ENCODE measurements at places on chromosomes 3 and 15. TPM values are rescaled to one million over a fixed set of nuclear protein-coding genes. Genes with fewer than 3 reads are reported as not detected.

Gene POLR2M
- 31.8 TPM for total RNA-seq

Gene RAB6B
- 0.65 TPM for total RNA-seq

Gene GOLGA8O
- total RNA-seq, result 0.24 TPM

Gene ATP2B2
- total RNA-seq, result not detected

Gene GPR156
- 0.78 TPM for total RNA-seq

Gene WNT7A
- total RNA-seq, result not detected

Gene CLDN16
- total RNA-seq, result not detected

Gene ROBO1
- 47.8 TPM for total RNA-seq

Gene PML
- total RNA-seq, result 54.7 TPM

Gene PCLAF
- 66.2 TPM for total RNA-seq

Gene PYGO1
- 10.5 TPM for total RNA-seq

Gene CASR
- not detected for total RNA-seq

Gene ADAMTS17
- not detected for total RNA-seq

Gene HHLA2
- total RNA-seq, result 0.26 TPM

Gene SLC2A2
- total RNA-seq, result not detected

Gene GDPGP1
- total RNA-seq, result 5.8 TPM

Gene SOX14
- total RNA-seq, result not detected

Gene MYNN
- 13.3 TPM for total RNA-seq

Gene CCR3
- total RNA-seq, result not detected

Gene NIT2
- 13.3 TPM for total RNA-seq

Gene PIERCE2
- total RNA-seq, result 6.5 TPM

Gene MYH15
- total RNA-seq, result 0.08 TPM
